ENCODE measurements at places on chromosomes 5 and 9. TPM values are rescaled to one million over a fixed set of nuclear protein-coding genes. Genes with fewer than 3 reads are reported as not detected.

Gene POU5F2
- total RNA-seq, result 0.45 TPM

Gene BTNL9
- not detected for total RNA-seq

Gene MSX2
- total RNA-seq, result 0.08 TPM

Gene FCN2
- total RNA-seq, result not detected

Gene IRF1
- total RNA-seq, result 9.2 TPM

Gene GABRG2
- not detected for total RNA-seq

Gene CBY3
- not detected for total RNA-seq

Gene IRX1
- 4.4 TPM for total RNA-seq

Gene ANKRD31
- 0.08 TPM for total RNA-seq

Gene PRLR
- total RNA-seq, result 0.08 TPM

Gene SPINK4
- not detected for total RNA-seq

Gene INSL4
- not detected for total RNA-seq

Gene SLC46A2
- not detected for total RNA-seq

Gene SGCD
- 24.2 TPM for total RNA-seq

Gene ZBTB26
- total RNA-seq, result 1.8 TPM

Gene PAXX
- 11.6 TPM for total RNA-seq

Gene PCDHA1
- not detected for total RNA-seq

Gene FOXD1
- 2.5 TPM for total RNA-seq

Gene CAMK4
- 1.7 TPM for total RNA-seq

Gene TCF7
- 0.94 TPM for total RNA-seq

Gene DPP7
- 93.0 TPM for total RNA-seq

Gene PTBP3
- total RNA-seq, result 6.9 TPM

Gene ALDH7A1
- 43.2 TPM for total RNA-seq

Gene BARHL1
- not detected for total RNA-seq

Gene IL31RA
- total RNA-seq, result 0.82 TPM

Gene NUTM2F
- not detected for total RNA-seq

Gene CD274
- total RNA-seq, result 3.1 TPM

Gene DMRTA1
- total RNA-seq, result 0.12 TPM

Gene CSF1R
- total RNA-seq, result not detected

Gene NHP2
- 151 TPM for total RNA-seq

Gene NEUROG1
- not detected for total RNA-seq

Gene LCN1
- total RNA-seq, result not detected

Gene MYMK
- not detected for total RNA-seq

Gene FCN1
- not detected for total RNA-seq

Gene SPINK13
- total RNA-seq, result not detected

Gene GRXCR2
- total RNA-seq, result not detected

Gene SYNPO
- 0.59 TPM for total RNA-seq

Gene ABO
- not detected for total RNA-seq

Gene PPP2R2B
- not detected for total RNA-seq

Gene HTR1A
- not detected for total RNA-seq

Gene RFESD
- total RNA-seq, result 2.3 TPM

Gene ELP1
- 26.2 TPM for total RNA-seq

Gene NFX1
- 25.4 TPM for total RNA-seq

Gene TXNDC8
- total RNA-seq, result not detected

Gene TNFSF8
- not detected for total RNA-seq

Gene RGS7BP
- total RNA-seq, result 0.83 TPM

Gene BAAT
- total RNA-seq, result not detected

Gene CER1
- not detected for total RNA-seq

Gene RANBP3L
- 0.08 TPM for total RNA-seq

Gene PNPLA7
- total RNA-seq, result 0.60 TPM

Gene MRPL36
- total RNA-seq, result 79.4 TPM

Gene OR1Q1
- total RNA-seq, result 0.08 TPM

Gene PDLIM4
- total RNA-seq, result 17.3 TPM

Data from smooth muscle cell of the coronary artery (primary cell).